ENCODE measurements at places on chromosomes 5 and 9.

DNA sequence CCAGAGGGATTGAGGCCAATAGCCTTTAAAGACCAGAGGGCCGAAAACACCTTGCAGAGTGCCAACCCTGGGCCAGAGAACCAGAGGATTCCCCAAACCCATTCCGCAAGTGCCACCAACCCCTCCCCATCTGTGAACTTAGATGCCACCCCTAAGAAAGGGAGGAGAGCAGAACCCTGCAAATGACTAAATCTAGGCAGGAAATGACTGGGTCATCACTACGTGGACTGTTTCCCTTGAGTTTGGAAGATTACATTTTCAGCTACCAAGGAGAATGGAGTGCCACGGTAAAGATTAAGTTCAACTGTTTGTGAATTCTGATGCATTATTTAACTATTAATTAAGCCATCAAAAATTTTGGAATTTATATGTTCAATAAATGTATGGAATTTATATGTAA, 142.8 kb downstream of the ENC1 start:
- DNase-seq = no peak

DNA sequence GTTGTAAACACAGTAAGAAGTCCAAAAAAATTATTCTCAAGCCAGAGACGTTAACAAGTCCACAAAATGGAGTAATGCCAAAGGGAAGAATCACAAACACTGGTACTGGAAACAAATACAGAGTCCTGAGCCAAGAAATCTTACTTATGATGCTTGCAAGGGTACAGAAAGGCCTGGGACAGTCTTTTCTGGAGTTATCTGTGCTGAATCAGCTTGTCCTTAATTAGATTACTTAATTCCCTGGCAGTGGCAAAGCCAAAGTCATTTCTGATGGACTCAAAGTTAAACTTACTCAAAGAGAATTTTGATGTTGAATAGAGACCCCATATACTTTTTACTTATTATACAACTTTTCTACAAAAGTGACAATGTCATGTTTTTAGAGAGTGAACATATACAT, 610.5 kb upstream of the ITGA1 start:
- no peak for DNase-seq

- DNase-seq = peak; percentile 61
Observed at GRCh38 chr5:58056546-58056945, 403.3 kb downstream of the PLK2 start.

- DNase-seq = no peak
Observed at GRCh38 chr9:91899219-91899563, 50.8 kb downstream of the ROR2 start.

DNA sequence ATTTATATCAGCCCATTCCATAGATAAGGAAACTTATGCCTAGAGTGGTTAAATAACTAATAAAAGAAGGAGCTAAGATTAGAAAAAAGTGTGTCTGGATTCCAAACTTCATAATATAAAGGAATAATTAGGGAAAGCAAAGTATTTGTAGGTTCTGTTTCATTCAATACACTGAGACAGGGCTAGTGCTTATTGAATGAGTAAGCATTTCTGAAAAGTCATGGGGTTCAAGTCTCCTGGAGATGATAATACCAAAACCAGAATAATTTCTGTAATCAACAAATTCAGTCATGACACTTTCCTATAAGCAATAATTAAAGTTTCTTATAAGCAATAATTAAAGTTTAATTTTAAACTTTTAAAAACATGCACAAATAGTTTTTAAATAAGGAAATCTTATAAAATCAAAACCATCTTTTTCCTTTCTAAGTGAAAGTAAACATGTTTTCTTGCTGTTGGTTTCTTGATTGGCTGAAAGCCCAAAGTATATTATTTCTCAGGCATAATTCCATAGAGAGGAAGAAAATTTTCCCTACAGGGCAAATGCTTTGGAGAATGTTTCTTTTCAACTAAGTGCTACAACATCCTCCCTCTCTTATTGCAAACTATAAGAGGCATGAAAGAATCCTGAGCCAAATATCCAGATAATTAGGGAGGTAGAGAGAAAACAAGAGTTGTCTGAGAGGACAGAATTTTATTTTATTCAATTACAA, 510.2 kb downstream of the PRELID2 start:
- no peak for DNase-seq

- DNase-seq = peak; percentile 84
Observed at GRCh38 chr9:97046228-97046627, 7.3 kb upstream of the CTSV start.

GRCh38 chr5:176466245-176466871, 18.2 kb downstream of the FAF2 start:
- DNase-seq = peak; percentile 71

DNA sequence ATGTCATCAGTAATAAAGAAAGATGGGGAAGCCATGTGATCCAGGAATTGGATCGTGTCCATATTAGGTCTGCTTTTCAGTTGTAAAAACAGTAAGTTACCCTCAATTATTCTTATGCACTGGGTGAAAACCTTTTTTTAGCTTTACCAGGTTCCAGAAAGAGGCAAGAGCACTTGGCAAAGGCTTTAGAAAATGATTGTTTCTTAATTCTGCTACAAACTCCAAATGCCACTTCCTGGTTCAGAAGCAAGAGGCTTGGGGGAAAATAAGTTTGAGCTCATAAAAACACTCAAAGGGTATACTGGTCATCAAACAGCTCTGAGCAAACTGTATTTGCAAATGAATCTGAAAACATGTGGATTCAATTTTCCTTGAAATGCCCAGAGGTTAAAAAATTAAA, 615.6 kb downstream of the EBF1 start:
- no peak for DNase-seq

DNA sequence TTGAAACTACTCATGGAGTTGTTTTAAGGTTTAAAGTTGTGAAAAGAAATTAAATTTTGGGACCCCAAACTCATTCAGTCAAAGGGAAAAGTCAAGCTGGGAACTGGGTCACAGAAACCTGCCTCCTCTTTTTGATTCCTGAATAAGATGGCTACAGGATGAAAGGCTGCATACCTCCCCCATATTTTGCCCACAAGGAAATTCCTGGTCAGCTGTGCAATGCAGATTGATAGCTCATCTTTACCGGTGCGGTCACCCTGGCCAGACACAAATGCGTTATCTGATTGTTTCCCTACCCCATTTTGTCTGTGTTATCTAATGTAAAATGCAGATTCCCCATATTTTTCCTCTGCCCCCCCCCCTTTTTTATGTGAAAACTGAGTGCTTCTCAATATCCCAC, 1.3 kb downstream of the HAVCR2 start:
- peak; percentile 9 for DNase-seq

- no peak for DNase-seq
Observed at GRCh38 chr5:9657819-9658218, 27.7 kb upstream of the TAS2R1 start.

Measured in astrocyte of the hippocampus (primary cell).